WTC11 (cell line): ENCODE measurements at places on chromosomes 2 and 18. TPM values are rescaled to one million over a fixed set of nuclear protein-coding genes. Genes with fewer than 3 reads are reported as not detected.

DNA sequence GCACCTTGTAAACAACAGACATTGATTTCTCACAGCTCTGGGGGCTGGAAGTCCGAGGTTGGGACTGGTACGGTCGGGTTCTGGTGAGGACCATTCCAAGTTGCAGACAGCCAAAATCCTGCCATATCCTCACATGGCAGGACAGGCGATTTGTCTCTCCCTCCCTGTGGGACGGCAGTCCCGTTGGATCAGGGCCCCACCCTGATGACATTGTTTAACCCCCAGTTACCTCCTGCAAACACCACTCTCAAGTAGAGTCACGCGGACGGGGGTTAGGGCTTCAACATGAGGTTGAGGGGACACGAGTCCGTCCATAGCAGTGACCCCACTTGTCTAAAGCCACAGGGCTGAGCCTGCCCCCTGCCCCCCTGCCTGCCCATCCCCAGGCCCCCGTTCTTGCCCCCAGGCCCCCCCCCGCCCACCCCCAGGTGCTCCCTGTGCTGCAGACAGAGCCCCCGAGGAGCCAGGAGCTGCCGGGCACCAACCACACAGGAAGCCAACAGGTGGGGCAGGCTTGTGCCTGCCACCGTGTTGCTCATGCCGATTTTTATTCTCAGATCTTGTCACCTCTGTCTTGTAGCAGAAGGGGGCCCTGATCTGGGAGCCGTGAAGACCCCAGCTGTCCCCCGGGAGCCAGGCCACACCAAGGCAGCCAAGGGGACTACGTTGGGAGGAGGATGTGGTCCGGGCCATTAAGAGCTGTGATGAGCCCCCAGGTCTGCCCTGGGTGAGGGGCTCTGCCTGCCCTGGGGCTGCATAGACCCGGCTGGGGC is 82.2 kb downstream of the NFATC1 start:
- no peaks in the 10 kb centered on the region for H3K27me3 ChIP-seq
- no peak overlapping the region for H3K27ac ChIP-seq
- no peak overlapping the region for H3K4me3 ChIP-seq
- H3K4me1 ChIP-seq = no peaks in the 10 kb centered on the region

The SFTPB gene
- 7.6 to 10.7 TPM (median 9.0 TPM) in 3 replicates for total RNA-seq

DNA sequence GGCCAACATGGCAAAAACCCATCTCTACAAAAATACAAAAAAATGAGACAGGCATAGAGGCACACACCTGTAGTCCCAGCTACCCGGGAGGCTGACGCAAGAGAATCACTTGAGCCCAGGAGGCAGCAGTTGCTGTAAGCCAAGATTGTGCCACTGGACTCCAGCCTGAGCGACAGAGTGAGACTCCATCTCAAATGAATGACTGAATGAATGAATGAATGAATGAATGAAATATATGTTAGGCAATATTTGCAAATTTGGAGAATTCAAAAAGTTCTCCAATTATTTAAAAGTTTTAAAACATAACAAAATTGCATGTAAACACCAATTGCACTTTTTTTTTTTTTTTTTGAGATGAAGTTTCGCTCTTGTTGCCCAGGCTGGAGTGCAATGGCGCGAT is 61.7 kb downstream of the STRN start:
- no peak overlapping the region for H3K4me3 ChIP-seq
- H3K27me3 ChIP-seq = no peaks in the 10 kb centered on the region
- DNase-seq = no peak
- H3K36me3 ChIP-seq = peaks cover 8% of the 10 kb centered on the region
- no peak overlapping the region for H3K27ac ChIP-seq

The SRD5A2 gene
- total RNA-seq = 0.05 to 0.07 TPM (median 0.05 TPM) in 3 replicates

GRCh38 chr2:27369471-27370025 is 590 bp downstream of the EIF2B4 start:
- H3K4me1 ChIP-seq = peaks cover 20% of the 10 kb centered on the region
- peak; percentile 69 for DNase-seq
- peaks cover 54% of the 10 kb centered on the region for H3K36me3 ChIP-seq
- peak overlapping the region; percentile 68 for H3K27ac ChIP-seq

- no peak for DNase-seq
- H3K4me1 ChIP-seq = peaks cover 36% of the 10 kb centered on the region
- peak overlapping the region; percentile 95 for H3K4me3 ChIP-seq
- H3K27me3 ChIP-seq = no peaks in the 10 kb centered on the region
These were observed 536 bp downstream of the ELP2 start for GRCh38 chr18:36130039-36130831.

GRCh38 chr2:74617122-74617521 is 31.0 kb downstream of the M1AP start:
- no peak overlapping the region for H3K27ac ChIP-seq
- no peak overlapping the region for H3K4me3 ChIP-seq
- H3K4me1 ChIP-seq = peaks cover 9% of the 10 kb centered on the region
- no peak for DNase-seq
- no peaks in the 10 kb centered on the region; the same call in 1 of the 2 replicates for H3K27me3 ChIP-seq
- H3K36me3 ChIP-seq = 0 out of 2 replicates have a peak, but pooled peaks cover 5% of the 10 kb centered on the region

DNA sequence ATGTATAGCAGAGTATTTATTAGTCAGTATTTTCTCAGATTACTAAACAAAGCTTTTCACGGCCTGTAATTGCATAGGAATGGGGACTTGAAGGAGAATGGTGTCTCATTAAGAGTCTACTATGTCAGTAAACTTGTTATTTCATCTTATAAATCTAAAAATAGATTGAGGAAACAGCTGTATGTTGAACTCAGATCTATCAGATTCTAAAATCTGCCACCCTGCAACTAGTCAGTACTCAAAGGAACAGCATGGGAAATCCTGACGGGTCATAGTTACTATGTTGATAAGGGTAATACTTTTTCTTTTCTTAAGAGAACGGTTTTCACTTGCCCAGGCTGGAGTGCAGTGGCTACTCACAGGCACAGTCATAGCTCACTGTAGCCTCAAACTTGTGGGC is 70.2 kb upstream of the EMILIN2 start:
- H3K27me3 ChIP-seq = no peaks in the 10 kb centered on the region
- H3K27ac ChIP-seq = no peak overlapping the region
- H3K4me3 ChIP-seq = no peak overlapping the region
- peaks cover 35% of the 10 kb centered on the region for H3K36me3 ChIP-seq
- H3K4me1 ChIP-seq = no peaks in the 10 kb centered on the region

DNA sequence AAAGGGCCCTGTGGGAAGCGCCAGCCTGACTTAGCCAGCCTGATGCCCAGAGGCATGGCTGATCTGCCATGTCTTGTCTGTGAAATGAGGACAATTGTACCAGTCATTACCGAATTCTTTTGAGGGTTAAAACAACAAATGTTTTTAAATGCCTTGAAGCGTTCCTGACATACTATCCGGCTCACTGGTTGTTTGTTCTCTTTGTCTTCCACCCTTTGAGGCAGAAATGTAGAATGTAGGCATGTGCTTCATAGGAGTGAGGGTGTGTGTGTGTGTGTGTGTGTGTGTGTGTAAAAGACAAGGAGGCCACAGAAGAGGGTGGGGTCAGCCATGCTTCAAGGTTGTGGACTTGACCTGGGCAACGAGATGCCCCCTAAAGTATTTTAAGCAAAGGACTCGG is 35.5 kb downstream of the TGFBRAP1 start:
- H3K36me3 ChIP-seq = peaks cover 45% of the 10 kb centered on the region
- DNase-seq = no peak
- no peaks in the 10 kb centered on the region for H3K27me3 ChIP-seq
- no peak overlapping the region for H3K27ac ChIP-seq

The KLHL30 gene
- 0.07 TPM in 1 of 3 replicates, not detected in the others for total RNA-seq

DNA sequence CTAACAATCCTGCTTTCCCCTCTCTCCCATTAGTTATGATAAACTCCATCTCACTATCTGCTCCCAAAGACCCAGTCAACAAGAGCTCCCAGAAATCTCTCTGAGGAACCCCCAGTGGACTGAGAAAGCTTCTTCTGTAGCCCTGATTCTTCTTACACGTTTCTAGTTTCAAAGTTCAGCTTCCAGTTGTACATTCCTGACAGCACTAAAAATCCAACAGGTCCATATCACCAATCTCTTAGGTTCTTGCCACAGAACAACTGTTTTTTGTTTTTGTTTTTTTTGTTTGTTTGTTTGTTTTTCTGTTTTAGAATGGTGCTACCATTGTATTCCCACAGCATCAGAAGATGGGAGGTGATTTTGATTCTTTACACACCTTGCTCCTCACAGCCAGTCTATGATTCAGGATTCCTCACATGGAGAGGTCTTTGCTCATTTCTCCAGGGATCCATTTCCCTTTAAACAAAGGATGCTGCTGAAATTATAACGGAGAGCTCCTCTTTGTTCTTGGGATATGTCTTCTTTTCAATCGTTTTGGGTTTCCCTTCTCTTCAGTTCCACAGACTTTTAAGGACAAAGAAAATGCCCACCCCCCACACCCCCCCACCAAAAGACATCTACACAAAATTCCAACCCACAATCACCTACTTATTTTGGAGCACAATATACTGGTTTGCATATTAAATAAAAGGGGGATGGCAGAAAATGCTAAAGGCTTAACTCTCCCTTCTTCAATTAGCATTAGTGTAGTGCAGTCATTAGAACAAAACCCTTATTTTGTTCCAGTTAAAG is 56.0 kb upstream of the COBLL1 start:
- no peaks in the 10 kb centered on the region; the same call in 1 of the 2 replicates for H3K36me3 ChIP-seq
- peaks cover 15% of the 10 kb centered on the region for H3K4me1 ChIP-seq
- H3K27ac ChIP-seq = peak overlapping the region; percentile 25; the same call in 1 of the 2 replicates
- H3K27me3 ChIP-seq = no peaks in the 10 kb centered on the region

The FN1 gene
- total RNA-seq = 102 to 115 TPM (median 111 TPM) in 3 replicates

The GATA6 gene
- 0.15 to 0.21 TPM (median 0.18 TPM) in 3 replicates for total RNA-seq

The FEV gene
- total RNA-seq = not detected in 3 replicates

The GAREM1 gene
- 7.0 to 7.7 TPM (median 7.4 TPM) in 3 replicates for total RNA-seq

The PLB1 gene
- total RNA-seq = 0.27 to 0.44 TPM (median 0.39 TPM) in 3 replicates

- peak overlapping the region; percentile 84 for H3K4me3 ChIP-seq
- DNase-seq = no peak
- H3K36me3 ChIP-seq = no peaks in the 10 kb centered on the region
- H3K27me3 ChIP-seq = peaks cover 51% of the 10 kb centered on the region
- H3K4me1 ChIP-seq = peaks cover 61% of the 10 kb centered on the region
- peak overlapping the region; percentile 89 for H3K27ac ChIP-seq
These were observed 681 bp upstream of the NRP2 start for GRCh38 chr2:205681401-205682238.

The PCARE gene
- total RNA-seq = not detected in 3 replicates

DNA sequence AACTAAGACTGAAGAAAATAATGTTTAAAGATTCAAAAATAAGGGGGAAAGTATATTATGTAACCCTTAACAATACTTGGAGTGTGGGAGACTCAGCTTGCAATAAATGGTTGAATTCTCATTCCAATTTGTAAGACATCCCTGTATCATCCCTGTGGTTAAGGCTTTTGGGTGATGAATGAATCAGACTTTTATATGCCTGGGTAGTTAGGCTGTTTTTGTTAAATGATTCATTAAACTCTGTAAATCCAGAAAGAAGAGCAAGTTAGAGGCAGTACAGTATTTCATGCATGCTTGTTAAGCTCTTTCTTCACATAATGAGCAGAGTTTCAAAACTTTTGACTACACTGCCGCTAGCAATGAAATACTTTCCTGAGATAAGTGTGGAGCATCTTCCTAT is 948.8 kb downstream of the SOCS6 start:
- no peak for DNase-seq
- H3K27ac ChIP-seq = no peak overlapping the region
- H3K36me3 ChIP-seq = peaks cover 48% of the 10 kb centered on the region
- no peak overlapping the region for H3K4me3 ChIP-seq
- peaks cover 4% of the 10 kb centered on the region for H3K27me3 ChIP-seq
- H3K4me1 ChIP-seq = no peaks in the 10 kb centered on the region

The DTNA gene
- total RNA-seq = 16.1 to 16.9 TPM (median 16.2 TPM) in 3 replicates

The SCN9A gene
- total RNA-seq = 7.3 to 9.8 TPM (median 8.2 TPM) in 3 replicates

- H3K36me3 ChIP-seq = peaks cover 50% of the 10 kb centered on the region
- no peak overlapping the region for H3K27ac ChIP-seq
- H3K4me3 ChIP-seq = no peak overlapping the region
- no peaks in the 10 kb centered on the region; the same call in 1 of the 2 replicates for H3K4me1 ChIP-seq
- DNase-seq = no peak
These were observed 61.3 kb downstream of the UGP2 start for GRCh38 chr2:63903003-63903402.

The CHRNG gene
- 0.20 TPM in 1 of 3 replicates, not detected in the others for total RNA-seq

DNA sequence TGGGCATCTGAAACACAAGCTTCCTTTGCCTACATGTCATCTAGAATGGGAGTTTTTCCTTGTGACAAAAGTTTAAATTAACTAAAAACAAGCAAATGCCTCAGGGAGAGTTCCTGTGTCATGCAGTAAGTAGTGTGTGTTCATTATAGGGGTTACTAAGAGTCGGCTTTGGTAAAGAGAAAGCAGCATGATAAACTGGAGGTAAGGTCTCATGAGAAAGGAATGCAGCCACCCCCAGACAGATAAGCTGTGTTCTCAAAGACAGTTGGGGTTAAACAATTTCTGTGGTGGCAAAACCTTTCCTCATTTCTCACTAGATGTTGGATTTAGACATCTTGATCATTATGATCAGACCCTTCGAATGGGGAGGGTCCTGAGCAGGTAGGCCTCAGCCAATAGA is 129.7 kb downstream of the MAP4K4 start:
- DNase-seq = no peak
- H3K36me3 ChIP-seq = peaks cover 21% of the 10 kb centered on the region
- no peaks in the 10 kb centered on the region for H3K27me3 ChIP-seq
- H3K27ac ChIP-seq = no peak overlapping the region
- no peak overlapping the region for H3K4me3 ChIP-seq
- peaks cover 23% of the 10 kb centered on the region for H3K4me1 ChIP-seq

GRCh38 chr2:190896477-190896876 is 15.9 kb downstream of the GLS start:
- H3K4me1 ChIP-seq = peaks cover 11% of the 10 kb centered on the region
- H3K27ac ChIP-seq = peak overlapping the region; percentile 73
- peaks cover 30% of the 10 kb centered on the region for H3K36me3 ChIP-seq
- H3K4me3 ChIP-seq = no peak overlapping the region

DNA sequence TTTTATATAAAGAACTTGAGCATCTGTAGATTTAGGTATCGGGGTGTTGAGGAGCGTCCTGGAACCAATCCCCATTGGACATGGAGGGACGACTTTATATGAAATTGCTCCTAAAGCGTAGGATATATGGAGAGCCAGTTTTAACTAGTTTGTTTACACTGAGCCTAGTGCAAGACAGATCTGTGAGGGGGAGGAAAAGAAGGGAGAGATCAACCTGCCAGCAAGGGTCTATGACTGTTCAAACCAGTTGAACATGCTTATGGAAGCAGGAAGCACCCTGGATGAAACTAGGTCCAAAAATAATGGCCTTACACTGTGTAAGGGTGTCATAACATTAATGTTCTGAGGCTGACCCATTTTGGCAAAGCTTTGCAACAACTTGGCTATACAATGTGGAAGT is 34.0 kb upstream of the SLC40A1 start:
- no peak for DNase-seq
- H3K4me3 ChIP-seq = no peak overlapping the region
- H3K27ac ChIP-seq = no peak overlapping the region
- H3K36me3 ChIP-seq = no peaks in the 10 kb centered on the region

The DSG4 gene
- total RNA-seq = not detected in 3 replicates

DNA sequence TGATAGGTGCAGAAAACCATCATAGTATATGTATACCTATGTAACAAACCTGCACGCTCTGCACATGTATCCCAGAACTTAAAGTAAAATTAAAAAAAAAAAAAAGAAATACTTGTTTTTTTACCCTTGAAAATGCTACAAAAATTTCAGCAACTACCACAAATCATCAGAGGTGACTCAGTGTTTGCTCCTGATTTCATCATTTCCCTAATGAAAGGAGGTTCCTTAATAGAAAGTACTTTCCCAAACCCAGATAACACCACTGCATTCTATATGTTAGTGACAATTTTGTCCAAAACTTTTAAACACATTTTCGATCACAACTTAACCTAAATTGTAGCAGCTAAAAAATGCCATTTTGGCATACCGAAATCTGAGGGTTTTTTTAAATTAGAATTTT is 163.3 kb downstream of the SLC39A10 start:
- H3K4me1 ChIP-seq = peaks cover 8% of the 10 kb centered on the region; the same call in 1 of the 2 replicates
- no peaks in the 10 kb centered on the region for H3K27me3 ChIP-seq
- no peak overlapping the region for H3K4me3 ChIP-seq
- H3K36me3 ChIP-seq = no peaks in the 10 kb centered on the region
